Stimulated activated CD8-positive, alpha-beta memory T cell treated with anti-CD3 and anti-CD28 coated beads, Interleukin-7, amount 100 ng/mL, for 1 hour (primary cell): ENCODE measurements at places on chromosomes 4 and X.

DNA sequence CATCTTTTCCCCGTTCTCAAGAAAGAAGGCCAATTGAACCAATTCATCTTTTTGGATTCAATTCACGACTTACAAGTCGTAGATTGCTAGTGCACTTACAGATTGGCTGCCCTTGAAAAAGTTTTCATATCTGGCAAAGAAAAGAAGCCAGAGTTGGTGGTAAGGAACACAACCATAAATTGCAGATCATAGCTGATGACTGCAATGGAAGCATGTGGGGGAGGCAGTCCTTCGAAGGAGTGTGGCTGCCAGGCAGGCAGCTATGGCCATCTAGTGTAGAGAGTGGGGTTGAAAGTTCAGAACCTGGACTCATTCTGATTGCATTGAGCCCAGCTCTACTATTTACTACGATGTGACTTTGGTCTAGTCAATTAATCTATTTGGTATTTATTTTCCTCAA lies 4.5 kb downstream of the GPM6A start:
- no peak for DNase-seq

GRCh38 chr4:188082796-188083195 lies 26.6 kb downstream of the TRIML2 start:
- no peak for DNase-seq

- DNase-seq, result no peak
These were observed 340.0 kb downstream of the DCAF12L2 start for GRCh38 chrX:125826080-125826479.

- no peak for DNase-seq
These were observed 59.9 kb upstream of the CHRNA9 start for GRCh38 chr4:40275065-40275730.

DNA sequence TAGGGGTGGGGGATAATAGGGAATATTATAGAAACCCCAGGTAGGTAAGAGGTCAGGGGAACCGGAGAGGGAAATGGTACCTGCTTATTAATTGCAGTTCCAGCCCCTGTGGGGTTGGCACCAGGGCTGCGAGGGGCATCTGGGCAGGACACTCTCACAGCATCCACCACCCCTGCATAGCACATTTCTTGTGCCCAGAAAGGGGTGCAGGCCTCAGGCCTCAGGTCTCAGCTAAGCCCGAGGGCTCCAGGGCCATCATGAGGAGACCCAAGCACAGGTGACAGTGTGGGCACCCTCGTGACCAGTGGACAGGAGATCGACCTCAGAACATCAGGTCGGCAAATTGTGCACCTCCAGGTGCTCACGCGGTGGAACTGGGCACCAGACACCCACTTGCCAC lies 164.7 kb downstream of the EVC2 start:
- no peak for DNase-seq

DNA sequence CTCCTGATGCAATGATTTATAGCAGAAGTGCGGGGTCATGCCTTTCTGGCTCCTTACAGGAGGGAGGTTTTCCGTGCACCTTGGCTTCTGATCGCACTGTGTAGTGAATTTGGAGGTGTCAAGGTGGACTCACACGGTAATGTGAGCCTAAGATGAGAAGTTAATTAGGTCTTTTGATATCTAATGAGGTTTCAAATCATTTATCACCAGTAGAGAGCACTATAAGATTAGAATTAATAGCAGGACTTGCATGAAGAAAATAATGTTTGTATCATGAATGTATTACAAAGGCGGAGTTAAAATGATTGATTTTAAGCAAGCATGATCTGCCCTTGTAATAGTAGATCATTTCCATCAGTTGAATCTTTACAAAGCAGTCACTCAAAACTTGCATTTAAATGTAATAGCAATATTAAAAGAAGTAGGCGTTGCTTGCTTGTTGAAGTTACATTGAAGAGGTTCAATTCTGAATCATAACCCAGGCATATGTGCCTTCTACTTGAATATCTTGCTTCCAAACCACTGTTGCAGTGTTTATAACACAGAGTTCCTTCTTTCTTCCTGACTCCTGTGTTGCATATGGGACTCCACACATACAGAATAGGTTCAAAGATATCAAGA lies 152.1 kb downstream of the FMR1NB start:
- DNase-seq, result no peak
